T-helper 2 cell treated with Interferon-gamma antibody and Interleukin-4, amounts not matched to agents 5 μg/mL and 100 μg/mL, for 36 hours (primary cell): ENCODE measurements at places on chromosomes 12 and 14.
A peak's percentile ranks its signal among the peaks of the same experiment; 100 is the strongest.

DNA sequence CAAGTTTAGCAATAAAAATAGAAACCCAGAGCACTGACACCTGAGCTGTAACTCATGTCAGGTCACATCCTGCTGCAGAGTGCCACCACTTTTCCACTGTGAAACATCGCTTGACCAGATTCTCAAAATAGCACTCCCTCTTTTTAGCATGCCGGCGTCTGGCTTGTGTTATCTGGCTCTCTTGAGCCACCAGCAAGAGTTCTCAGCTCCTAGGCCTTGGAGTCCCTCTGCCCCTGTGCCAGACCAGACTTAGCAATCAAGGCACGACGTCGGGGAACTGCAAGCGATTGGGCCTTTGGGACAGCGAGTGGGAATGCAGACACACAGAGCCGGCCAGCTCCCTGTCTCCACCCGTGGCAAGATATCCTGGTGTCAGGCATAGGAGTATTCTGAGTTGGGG, 52.5 kb downstream of the SPIC start:
- no peak overlapping the region for H3K27ac ChIP-seq
- DNase-seq = no peak
- H3K27me3 ChIP-seq = no peaks in the 10 kb centered on the region
- no peak overlapping the region for H3K4me3 ChIP-seq
- H3K4me1 ChIP-seq = no peaks in the 10 kb centered on the region

DNA sequence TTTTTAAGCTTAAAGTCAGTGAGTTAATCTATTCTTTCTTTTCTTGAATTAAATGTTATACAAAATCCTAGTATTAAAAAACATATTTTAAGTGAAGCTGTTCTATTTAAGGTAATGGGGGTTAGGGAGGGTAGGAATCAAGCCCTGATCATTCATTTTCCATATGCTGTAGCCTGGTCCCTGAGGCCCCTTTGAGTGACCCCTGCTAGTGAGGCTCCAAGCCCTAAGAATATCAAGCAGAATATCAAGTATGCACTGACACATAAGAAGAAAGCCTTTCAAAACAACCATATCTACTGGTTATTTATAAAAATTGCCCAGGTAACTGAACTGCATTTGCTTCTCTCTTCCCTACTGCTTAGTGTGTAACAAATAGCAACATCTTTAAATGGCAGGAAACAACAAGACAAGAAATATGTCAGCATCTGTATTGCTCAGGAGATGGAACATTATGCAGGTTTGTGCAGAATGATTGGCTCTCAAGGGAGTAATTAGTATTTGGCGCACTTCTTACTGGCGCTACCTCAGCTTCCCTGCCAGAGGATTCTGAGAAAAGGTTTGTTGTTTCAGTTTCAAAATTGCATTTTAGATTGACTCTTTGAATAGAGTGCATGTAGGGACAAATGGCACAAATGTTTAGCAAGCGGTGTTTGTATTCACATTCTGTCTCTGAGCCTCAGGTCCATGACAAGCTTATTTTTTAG, 223.0 kb downstream of the DUSP6 start:
- H3K27me3 ChIP-seq = no peaks in the 10 kb centered on the region
- DNase-seq = no peak
- peaks cover 1% of the 10 kb centered on the region for H3K4me1 ChIP-seq
- H3K36me3 ChIP-seq = peaks cover 10% of the 10 kb centered on the region
- peak overlapping the region; percentile 3 for H3K27ac ChIP-seq

- no peak for DNase-seq
- peaks cover 33% of the 10 kb centered on the region for H3K27me3 ChIP-seq
- H3K4me1 ChIP-seq = peaks cover 8% of the 10 kb centered on the region
Observed at GRCh38 chr12:105480162-105480561, 149.7 kb downstream of the C12orf75 start.

- H3K27me3 ChIP-seq = peaks cover 9% of the 10 kb centered on the region
- no peak overlapping the region for H3K27ac ChIP-seq
- H3K4me1 ChIP-seq = no peaks in the 10 kb centered on the region
- no peak for DNase-seq
Observed at GRCh38 chr12:121949648-121950397, 31.4 kb downstream of the CFAP251 start.

GRCh38 chr12:11769723-11770514, 120.4 kb downstream of the ETV6 start:
- H3K4me3 ChIP-seq = no peak overlapping the region
- no peaks in the 10 kb centered on the region for H3K27me3 ChIP-seq
- H3K4me1 ChIP-seq = peaks cover 73% of the 10 kb centered on the region
- no peak for DNase-seq
- H3K27ac ChIP-seq = no peak overlapping the region

GRCh38 chr12:15278816-15279658, 43.3 kb upstream of the PTPRO start:
- no peak overlapping the region for H3K4me3 ChIP-seq
- H3K27ac ChIP-seq = no peak overlapping the region
- DNase-seq = no peak
- H3K27me3 ChIP-seq = peaks cover 10% of the 10 kb centered on the region

DNA sequence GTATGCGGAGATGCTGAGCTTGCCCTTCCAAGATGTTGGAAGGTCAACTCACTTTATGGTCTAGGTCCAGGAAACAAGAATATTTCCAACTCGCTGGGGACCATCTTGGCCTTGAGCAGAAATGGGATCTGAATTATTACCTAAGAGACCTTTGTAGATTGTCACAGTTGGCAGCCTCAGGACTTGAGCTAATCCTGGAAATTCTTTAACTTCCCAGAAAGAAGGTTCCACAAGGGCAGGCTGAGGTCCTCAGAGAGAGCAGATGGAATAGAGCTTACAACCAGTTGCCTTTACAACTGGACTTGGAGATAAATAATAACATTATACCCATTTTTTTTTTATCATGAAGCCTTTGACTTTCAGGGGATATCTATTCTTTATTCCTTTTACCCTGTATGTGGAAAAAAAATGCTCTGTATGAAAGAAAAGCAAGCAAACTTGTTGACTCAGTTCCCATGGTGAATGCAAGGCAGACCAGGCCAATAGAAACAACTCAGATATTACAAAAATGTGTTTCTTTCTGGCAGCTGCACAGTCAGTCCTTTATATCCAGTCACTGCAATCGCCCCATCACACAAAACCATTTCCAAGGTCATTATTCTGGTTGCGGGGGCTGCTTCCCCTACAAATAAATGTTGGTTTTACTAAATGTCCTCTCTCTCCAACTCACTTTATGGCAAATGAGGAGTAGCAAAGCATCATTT, 401.4 kb downstream of the ZFP36L1 start:
- H3K4me3 ChIP-seq = no peak overlapping the region
- DNase-seq = no peak
- no peaks in the 10 kb centered on the region for H3K27me3 ChIP-seq

DNA sequence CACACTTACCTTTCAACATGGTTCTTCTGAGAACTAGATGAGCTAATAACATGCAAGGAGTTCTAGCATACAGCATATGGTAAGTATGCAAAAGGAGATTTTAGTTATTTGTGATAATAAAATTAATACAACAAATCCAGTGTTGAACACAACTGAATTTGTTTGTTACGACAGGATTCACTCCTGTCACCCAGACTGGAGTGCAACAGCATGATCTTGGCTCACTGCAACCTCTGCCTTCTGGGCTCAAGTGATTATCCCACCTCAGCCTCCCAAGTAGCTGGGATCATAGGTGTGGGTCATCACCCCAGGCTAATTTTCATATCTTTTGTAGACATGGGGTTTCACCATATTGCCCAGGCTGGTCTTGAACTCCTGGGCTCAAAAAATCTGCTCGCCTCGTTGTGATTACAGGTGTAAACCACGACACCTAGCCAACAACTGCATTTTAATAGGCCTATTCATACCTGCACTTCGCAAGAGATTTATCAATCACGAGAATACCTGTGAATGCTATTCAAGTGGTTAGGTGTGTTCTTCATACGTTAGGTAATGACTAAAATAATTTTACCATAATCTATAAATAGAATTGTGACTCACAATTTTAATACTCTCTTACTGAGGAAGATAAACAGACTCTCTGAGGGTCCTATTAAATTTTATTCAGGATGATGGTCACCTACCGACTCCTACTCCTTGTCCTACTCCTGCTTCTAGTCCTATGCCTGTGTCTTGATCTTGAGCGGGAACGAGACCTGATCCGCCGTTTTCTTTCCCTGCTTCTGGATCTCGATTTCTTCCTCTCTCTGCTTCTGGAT, 10.0 kb downstream of the RSRC2 start:
- H3K27me3 ChIP-seq = no peaks in the 10 kb centered on the region
- peaks cover 81% of the 10 kb centered on the region for H3K36me3 ChIP-seq
- no peak overlapping the region for H3K27ac ChIP-seq
- DNase-seq = no peak
- no peak overlapping the region for H3K4me3 ChIP-seq

DNA sequence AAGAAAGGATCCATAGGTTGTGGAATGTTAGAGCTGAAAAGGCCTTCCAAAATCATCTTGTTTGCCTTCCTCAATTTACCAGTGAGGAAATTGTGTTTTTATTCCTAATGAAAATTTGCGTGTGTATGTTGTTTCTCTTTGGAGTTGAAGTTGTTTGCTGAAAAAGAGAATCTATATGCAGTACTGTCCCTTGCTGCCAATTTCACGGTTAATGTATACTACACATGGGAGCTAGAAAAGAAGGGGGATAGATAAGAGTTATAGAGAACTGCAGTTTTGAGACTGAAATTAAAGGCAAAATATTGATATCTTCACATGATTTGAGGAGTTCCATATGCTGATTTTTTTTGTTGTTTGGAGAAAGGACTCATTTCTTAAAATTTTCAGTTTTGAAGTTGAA, 62.0 kb upstream of the LRTM2 start:
- H3K36me3 ChIP-seq = peaks cover 37% of the 10 kb centered on the region
- peaks cover 4% of the 10 kb centered on the region for H3K4me1 ChIP-seq
- H3K27ac ChIP-seq = no peak overlapping the region
- H3K27me3 ChIP-seq = no peaks in the 10 kb centered on the region
- no peak overlapping the region for H3K4me3 ChIP-seq

DNA sequence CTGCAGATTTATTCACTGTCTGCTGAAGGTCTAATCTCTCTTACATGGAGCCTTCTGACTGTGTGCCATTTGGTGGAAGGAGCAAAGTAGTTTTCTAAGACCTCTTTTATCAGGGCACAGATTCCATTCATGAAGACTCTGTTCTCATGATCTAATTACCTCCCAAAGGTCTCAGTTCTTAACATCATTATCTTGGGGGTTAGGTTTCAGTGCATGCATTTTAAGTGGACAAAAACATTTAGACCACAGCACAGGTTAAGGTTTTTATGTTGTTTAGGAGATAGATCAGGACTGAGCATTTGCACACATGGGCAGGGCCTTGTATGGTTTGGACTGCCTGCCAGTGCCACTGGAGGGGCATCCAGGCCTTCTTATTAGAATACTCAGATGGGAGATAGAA, 746.1 kb downstream of the C12orf50 start:
- no peaks in the 10 kb centered on the region for H3K36me3 ChIP-seq
- DNase-seq = no peak
- H3K27me3 ChIP-seq = no peaks in the 10 kb centered on the region

DNA sequence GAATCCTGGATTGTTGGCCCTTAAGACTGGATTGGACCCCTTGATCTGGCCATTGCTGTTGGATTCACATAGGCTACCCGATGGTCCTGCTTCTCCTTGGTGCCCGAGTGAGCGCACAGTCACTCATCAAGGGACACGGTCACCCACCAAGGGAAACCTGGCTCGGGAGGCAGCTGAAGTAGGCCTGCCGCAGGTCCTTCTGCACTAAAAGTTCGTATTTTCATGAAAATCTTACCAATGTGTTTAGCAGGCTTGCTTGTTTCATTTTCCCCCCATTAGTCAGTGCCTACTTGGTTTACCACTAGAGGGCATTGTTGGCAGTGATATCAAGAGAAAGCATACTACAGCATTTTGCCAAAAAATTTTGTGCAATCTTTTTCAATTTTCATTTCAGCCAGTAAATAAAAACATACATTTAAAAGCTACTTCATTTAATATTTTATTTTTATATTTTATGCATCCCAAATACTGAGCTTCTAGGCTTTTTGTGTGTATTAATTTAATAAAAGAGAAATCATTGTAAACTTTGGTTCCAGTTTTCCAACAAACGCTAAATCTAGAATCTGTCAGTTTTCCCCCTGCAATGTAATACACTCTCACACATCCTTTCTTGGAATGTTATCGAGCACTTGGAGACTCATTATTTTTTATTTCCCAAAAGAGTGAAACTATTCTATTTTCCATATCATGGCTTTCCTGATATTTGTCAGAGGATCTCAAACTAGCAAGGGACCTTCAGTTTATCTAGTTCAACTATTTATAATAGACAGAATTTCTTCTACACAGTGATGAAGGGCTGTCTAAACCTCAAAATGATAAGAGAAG, 116.7 kb downstream of the LMNTD1 start:
- H3K4me3 ChIP-seq = peak overlapping the region; percentile 68
- H3K27ac ChIP-seq = peak overlapping the region; percentile 41
- peaks cover 19% of the 10 kb centered on the region for H3K27me3 ChIP-seq
- DNase-seq = no peak
- H3K36me3 ChIP-seq = no peaks in the 10 kb centered on the region

DNA sequence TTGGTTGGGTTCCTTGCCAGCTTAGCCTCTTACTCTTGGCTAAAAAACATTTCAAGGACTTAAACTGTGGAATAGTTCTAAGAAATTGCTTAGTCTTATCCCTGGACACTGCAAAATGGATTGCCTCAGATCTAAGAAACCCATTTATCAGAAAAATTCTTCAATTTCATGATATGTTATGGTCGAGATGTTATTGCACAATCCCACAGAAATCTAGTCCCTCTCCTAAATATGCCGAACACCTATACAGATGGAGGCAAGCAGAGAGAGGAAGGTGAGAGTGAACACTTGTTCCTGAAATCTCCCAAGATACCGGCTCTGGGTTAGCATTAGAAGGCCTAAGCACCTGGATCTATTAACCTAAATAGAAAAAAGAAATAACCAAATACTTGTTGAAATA, 267.2 kb downstream of the PAWR start:
- no peaks in the 10 kb centered on the region for H3K4me1 ChIP-seq
- H3K36me3 ChIP-seq = no peaks in the 10 kb centered on the region
- H3K4me3 ChIP-seq = no peak overlapping the region
- no peaks in the 10 kb centered on the region for H3K27me3 ChIP-seq
- DNase-seq = no peak
- H3K27ac ChIP-seq = no peak overlapping the region

DNA sequence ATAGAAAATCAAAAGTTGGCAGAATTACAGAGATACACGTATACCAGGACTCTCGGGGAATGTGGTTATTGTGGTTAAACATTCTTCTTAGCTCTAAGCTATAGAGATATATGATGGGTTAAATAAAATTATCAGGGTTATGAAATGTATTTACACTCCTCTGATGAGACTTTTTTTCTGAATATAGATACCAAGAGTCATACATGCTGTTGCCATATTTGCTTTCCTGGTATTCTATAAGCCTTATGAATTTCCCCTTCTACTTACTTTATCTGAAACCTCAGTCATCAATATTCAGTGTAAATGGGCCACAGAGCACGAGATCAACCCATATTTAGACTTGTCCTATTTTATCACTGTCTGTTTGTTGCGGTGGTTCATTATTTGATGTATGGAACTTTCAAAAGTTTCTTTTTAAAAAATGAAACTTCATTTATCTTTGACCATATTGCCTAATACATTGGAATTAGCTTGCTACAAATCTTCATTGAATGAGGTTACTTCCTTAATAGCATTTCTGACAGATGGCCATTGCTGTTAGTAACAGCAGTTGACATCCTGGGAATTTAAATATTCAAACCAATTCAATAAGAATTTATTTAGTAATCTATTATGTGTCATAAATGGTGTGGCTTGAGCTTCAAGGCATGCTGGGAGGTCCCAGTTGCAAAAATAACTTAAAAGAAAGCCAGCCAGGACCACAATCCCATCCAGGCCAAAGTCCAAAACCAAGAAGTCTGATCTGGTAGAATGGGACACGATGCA, 393.5 kb downstream of the PCNX1 start:
- peaks cover 7% of the 10 kb centered on the region for H3K4me1 ChIP-seq
- no peak overlapping the region for H3K27ac ChIP-seq
- no peaks in the 10 kb centered on the region for H3K27me3 ChIP-seq
- DNase-seq = no peak
- H3K4me3 ChIP-seq = no peak overlapping the region
